ENCODE measurements at places on chromosomes 11 and 22. TPM values are rescaled to one million over a fixed set of nuclear protein-coding genes. Genes with fewer than 3 reads are reported as not detected.

Gene HBD
- total RNA-seq = not detected

Gene NRIP3
- total RNA-seq = 37.7 TPM

Gene FAM227A
- 4.0 TPM for total RNA-seq

Gene OR5P2
- total RNA-seq = not detected

Gene UPK2
- not detected for total RNA-seq

Gene MPEG1
- total RNA-seq = not detected

Gene KRTAP5-1
- total RNA-seq = not detected

Gene SLC25A18
- not detected for total RNA-seq

Gene OR52E8
- total RNA-seq = not detected

Gene KCNQ1
- total RNA-seq = not detected

Gene KRTAP5-10
- total RNA-seq = not detected

Gene DCHS1
- 10.4 TPM for total RNA-seq

Gene TNNI2
- not detected for total RNA-seq

Gene IL17REL
- 0.09 TPM for total RNA-seq

Gene C22orf23
- 0.59 TPM for total RNA-seq

Gene SLC22A8
- total RNA-seq = not detected

Gene LUZP2
- total RNA-seq = 8.0 TPM

All from smooth muscle cell of the umbilical artery (primary cell).